ENCODE measurements at places on chromosomes 13 and 19.

DNA sequence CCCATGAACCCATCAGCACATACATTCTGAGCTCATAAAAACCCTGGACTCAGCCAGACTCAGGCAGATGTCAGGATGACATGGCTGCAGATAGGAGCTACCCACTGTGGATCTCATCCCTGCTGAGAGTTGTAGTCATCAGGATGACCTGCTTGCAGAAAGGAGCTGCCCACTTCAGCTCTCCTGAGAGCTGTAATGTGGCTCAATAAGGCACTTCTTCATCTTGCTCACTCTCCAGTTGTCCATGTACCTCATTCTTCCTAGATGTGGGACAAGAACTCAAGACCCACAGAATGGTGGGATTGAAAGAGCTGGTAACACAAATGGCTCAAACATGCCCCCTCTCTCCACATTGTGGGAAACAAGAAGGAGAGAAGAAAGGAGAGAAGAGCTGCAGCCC is 58.2 kb downstream of the SLITRK1 start:
- no peak for DNase-seq

- DNase-seq = peak; percentile 29
Observed at GRCh38 chr19:31351056-31351854, 2.0 kb upstream of the TSHZ3 start.

DNA sequence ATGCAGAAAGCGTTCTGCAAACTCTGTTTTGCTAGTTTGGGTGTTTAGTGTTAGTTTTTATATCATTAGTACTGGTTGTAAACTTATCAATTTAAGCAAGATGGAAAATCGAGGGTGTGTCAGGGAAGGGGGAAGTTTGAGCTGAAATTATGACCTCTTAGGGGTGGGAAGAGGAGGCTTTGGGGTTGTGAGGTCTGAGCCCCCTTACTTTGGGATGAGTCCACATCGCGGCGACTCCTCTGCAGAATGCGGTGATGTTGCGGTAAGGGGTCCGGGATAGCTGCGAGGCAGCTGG is 743 bp upstream of the NDUFS7 start:
- no peak for DNase-seq

DNA sequence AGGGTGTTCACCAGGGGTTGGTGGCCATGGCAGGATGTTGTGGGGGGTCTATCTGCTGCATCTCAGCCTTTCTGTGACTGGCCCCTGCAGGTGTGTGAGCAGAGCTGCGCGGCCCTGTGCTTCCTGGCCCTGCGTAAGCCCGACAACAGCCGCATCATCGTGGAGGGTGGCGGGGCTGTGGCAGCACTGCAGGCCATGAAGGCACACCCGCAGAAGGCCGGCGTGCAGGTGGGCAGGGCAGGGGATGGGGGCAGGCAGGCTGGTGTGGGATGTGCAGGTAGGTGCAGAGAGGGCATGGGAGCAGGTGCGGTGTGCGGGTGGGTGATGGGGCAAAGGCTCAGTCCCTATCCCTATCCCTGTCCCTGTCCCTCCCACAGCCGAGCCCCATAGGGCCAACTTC is 8.1 kb upstream of the SLC25A42 start:
- DNase-seq = no peak

- no peak for DNase-seq
Observed at GRCh38 chr19:17826508-17827056, 5.3 kb upstream of the INSL3 start.
